ENCODE measurements at places on chromosomes 1 and 21.

DNA sequence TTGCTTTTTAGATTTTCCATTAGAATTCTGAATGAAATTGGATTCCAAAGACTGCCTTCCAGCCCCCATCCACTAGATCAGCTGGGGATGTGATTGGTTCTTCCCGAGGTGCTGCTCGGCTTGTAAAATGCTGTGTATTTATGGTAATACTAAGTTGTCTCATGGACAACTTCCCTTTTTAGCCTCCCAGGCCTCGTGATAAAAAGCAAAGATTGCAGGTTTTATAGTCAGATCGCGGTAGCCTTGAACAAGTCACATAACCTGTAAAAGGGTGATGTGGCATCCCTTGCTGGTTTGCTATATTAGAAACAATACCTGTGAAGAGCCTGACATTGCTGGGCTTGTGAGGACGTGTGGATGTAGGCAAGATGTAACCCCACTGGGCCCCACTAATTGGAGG is 10.4 kb downstream of the MUL1 start:
- DNase-seq, result no peak

GRCh38 chr1:185441605-185442004 is 124.6 kb upstream of the IVNS1ABP start:
- DNase-seq, result no peak

DNA sequence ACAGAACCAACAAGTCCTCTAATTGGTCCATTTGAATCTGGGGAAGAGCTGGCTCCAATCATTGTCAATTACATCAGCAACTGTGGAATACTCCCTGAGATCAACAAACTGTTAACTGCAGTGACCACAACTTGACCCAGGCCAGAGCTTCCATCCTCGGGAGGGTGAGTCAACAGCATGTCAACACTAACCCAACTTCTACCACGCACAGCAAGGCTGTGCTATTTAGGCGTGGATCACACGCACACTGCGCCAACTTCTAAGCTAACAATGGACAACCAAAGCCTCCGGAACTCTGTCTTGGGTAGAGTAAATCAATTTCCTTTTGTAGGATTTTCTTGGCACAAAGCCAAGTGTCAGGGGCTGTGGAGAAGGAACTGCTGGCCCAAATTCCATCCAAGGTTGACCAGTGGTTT is 30.4 kb downstream of the APP start:
- DNase-seq, result peak; percentile 11

DNA sequence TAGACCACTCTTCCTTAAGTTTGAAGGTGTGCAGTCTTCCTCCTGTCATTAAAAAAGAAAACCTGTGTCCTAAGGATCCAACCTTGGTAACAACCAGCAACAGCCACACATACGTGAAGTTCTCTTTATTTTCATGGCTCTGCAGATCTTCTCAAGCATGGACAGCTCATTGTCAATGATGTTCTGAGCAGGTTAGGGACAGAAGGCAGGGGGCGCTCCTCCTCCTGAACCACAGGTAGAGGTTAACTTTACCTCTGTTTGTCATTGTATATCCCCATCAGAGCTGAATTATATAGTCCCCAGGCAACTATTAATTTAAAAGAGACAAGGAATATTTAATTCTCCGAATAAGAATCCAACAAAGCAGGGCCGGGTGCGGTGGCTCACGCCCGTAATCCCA is 52.5 kb upstream of the CR2 start:
- DNase-seq, result no peak

- DNase-seq, result no peak
These were observed 248.3 kb upstream of the CAMK1G start for GRCh38 chr1:209335178-209335577.

GRCh38 chr1:208928349-208929010 is 655.0 kb upstream of the CAMK1G start:
- DNase-seq, result no peak

- DNase-seq, result no peak
These were observed 17.4 kb upstream of the DDOST start for GRCh38 chr1:20678599-20678998.

- DNase-seq, result no peak
These were observed 90.1 kb upstream of the RNPC3 start for GRCh38 chr1:103435443-103435842.

DNA sequence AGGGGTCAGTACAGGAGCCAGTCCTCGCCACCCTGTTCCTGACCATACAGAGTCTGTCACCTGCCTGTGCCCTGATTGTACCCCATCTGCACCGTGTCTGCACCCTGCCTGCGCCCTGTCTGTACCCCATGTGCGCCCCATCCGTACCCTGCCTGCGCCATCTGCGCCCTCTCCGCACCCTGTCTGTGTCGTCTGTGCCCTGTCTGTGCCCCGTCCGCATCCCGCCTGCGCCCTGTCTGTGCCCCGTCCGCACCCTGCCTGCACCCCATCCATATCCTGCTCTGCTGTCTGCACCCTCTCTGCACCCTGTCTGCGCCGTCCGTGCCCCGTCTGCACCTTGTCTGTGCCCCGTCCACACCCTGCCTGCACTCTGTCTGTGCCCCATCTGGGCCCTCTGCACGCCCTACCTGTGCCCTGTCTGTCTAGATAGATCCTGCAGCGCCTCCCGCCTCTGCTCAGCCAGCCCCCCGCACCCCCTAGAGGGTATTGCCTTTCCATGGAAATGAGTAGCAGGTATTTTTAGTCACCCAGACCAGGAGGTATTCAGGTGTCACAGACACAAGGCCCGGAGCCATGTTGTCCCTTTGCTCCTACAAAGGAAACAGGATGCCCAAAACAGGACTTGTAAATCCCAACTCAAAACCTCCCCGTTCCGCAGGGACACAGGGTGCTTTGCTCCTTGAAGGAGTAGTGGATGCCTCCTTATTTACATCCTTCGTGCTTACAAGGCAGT is 7.7 kb upstream of the NPHP4 start:
- DNase-seq, result no peak

DNA sequence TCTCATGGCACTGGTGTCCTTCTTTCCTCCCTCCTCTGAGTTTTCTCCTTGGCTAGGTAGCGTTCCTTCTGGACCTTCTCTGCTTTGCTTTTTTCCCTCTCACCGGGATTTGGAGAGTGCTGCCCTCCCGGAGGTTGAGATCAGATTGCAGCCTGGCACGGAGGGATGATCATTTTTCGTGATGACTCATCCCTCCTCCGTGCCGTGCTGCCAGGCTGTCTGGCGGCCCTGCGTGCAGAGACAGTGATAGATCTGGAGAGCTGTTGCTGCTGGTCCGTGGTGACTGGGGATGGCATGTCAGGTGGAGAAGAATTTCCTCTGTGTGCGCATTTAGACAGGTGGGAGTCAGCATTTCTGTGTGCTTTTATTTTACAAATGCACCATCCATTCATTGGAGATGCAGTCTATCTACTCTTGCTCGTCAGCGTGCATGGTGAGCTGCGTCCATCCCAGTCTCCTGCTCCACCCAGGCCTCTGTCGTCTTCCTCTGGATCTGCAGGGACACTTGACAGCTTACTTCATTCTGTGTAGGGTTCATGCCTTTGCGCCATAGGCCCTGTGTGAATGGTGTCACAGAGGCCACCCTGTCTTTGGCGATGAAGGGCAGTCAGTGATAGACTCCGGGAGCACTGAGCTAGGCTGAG is 104.4 kb downstream of the PCBP3 start:
- no peak for DNase-seq

DNA sequence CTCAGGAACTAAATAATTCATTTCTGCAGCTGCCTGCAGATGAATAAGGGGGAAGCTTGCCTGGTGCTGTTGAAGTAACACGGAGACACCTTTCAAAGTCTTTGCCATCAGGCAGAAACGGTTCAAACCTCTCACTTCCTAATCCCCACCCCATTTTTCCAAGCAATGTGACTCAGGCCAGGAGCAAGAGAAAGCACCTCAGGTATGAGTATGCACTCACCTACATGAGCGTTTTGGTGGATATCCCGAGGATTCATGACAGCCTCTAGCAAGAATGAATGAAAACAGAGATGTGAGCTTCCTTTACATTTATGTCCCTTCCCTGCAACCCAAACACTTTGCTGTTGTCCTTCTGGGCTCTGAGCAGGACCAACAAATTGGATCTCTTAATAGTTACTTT is 63.4 kb upstream of the LAX1 start:
- DNase-seq, result no peak

DNA sequence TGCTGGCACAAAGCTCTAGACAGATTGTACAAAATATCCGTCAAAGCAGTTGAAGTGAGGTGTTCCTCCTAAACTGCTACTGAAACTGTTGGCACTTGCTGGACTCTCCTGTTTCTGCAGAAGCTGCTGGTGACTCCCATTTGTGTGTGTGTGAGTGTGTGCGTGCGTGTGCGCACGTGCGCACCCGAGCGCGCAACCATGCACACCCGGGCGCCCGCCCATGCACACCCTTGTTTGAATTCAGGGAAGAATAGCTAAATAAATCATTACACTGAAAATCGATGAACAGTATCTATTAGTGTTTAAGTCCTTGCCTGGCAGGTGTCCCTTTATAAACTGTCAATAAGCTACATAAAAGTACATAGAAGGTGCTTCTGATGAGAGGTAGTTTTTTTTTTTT is 156.4 kb upstream of the B3GALT2 start:
- no peak for DNase-seq

GRCh38 chr1:3466366-3467075 is 12.1 kb downstream of the ARHGEF16 start:
- no peak for DNase-seq

GRCh38 chr1:107648071-107648470 is 316.9 kb downstream of the VAV3 start:
- no peak for DNase-seq

All from NCI-H748 treated with DMSO at 0.1 percent for 48 hours (cell line).